ENCODE measurements at places on chromosomes 6 and 20.

- no peak for DNase-seq
Measured at GRCh38 chr6:48061265-48061990, 49.6 kb downstream of the PTCHD4 start.

GRCh38 chr6:153729189-153729588 is 309.9 kb upstream of the OPRM1 start:
- no peak for DNase-seq

DNA sequence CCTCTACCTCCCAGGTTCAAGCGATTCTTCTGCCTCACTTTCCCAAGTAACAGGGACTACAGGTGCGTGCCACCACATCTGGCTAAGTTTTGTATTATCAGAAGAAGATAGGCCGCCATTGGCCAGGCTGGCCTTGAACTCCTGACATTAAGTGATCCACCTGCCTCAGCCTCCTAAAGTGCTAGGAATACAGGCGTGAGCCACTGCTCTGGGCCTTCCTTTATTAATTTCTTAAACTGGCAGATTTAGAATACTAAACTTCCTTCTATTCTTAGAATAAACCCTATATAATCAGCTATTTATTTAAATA is 86.6 kb downstream of the HFE start:
- no peak for DNase-seq

DNA sequence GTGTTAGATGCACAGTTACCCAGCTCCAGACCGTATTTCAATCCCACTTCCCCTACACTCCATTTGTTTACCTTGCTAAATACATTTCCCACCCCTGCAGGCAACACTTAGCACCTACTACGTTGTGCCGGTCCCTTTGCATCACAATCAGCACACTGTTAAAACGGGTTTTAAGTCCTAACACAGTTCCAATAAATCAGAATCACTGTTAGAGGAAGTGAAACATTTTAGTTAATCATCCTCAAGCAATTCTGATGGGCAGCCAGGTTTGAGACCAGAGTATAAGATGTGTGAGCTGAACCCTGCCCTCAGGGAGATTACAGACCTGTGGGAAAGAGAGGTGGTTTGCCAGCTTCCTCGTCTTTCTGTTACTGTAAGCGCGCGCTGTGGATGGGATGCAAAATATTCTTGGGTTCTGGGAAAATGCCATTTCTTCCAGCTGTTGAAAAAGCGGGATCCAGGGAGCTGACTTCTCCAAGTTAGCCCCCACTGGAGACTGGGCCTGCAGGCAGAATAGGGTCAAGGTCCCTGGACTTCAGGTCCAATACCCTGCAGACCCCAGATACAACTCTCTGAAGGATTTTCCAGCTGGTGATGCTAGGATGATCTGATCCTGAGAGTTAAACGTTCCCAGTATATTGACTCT is 3.1 kb downstream of the ZCCHC3 start:
- DNase-seq = no peak

DNA sequence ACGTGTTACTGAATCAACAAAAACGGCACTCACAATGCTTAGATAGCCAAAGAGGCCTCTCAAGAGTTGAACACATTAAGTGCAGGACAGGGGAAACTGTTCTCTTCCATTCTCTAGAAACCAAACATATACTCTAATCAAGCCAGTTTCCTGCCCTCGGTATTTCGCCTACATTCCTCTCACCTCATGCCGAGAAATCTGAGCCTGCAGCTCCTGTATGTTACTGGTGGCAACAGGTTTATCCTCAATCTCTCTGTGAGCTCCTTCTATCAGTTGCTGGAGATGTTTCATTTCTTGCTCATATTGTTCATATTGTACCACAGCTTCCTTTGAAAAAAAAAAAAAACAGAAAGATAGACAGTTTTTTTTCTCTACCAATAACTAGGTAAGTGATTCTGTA is 328.9 kb downstream of the SYNE1 start:
- DNase-seq = no peak

GRCh38 chr6:152272486-152272885 is 364.7 kb downstream of the SYNE1 start:
- no peak for DNase-seq

GRCh38 chr6:3876866-3877265 is 27.7 kb downstream of the FAM50B start:
- no peak for DNase-seq
